HepG2 (cell line): ENCODE measurements at places on chromosomes 12 and 14.

GRCh38 chr12:92496790-92497189 lies 206.0 kb upstream of the PLEKHG7 start:
- no peaks in the 10 kb centered on the region for H3K27me3 ChIP-seq
- H3K4me3 ChIP-seq, result no peak overlapping the region
- H3K36me3 ChIP-seq, result no peaks in the 10 kb centered on the region
- H3K27ac ChIP-seq, result no peak overlapping the region
- H3K4me1 ChIP-seq, result peaks cover 1% of the 10 kb centered on the region

- peak overlapping the region; percentile 99 for H3K27ac ChIP-seq
- DNase-seq, result no peak
- peaks cover 23% of the 10 kb centered on the region for H3K4me1 ChIP-seq
These were observed 1.6 kb upstream of the ATP2B1 start for GRCh38 chr12:89709995-89710872.

GRCh38 chr12:57554453-57554852 lies 4.6 kb downstream of the KIF5A start:
- no peak overlapping the region for H3K4me3 ChIP-seq
- H3K36me3 ChIP-seq, result no peaks in the 10 kb centered on the region
- peaks cover 12% of the 10 kb centered on the region; the same call in 2 of the 3 replicates for H3K27me3 ChIP-seq
- no peak overlapping the region for H3K27ac ChIP-seq

- no peaks in the 10 kb centered on the region for H3K27me3 ChIP-seq
- H3K4me1 ChIP-seq, result no peaks in the 10 kb centered on the region
These were observed 17.8 kb downstream of the RASSF8 start for GRCh38 chr12:25976289-25976688.

DNA sequence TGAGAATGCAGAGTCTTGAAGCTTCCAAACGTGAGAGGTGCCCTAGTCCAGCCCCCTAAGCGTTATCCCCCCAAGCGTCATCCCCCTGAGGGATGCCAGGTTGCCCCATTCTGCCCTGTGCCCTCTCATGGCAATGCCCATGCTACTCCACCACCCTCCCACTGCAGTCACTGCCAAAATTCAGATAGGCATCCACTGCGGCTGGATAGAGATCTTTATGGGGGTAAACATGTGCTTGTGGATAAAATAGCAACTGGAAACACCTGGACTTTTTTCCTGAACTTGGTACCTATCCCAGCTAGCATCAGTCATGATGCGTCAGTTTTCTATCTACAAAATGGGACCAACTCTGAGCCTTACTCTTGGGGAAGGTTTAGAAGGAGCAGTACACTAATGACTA lies 92.7 kb upstream of the HOXC13 start:
- H3K4me1 ChIP-seq, result no peaks in the 10 kb centered on the region
- no peaks in the 10 kb centered on the region for H3K36me3 ChIP-seq
- no peak for DNase-seq
- H3K27me3 ChIP-seq, result peaks cover 48% of the 10 kb centered on the region
- no peak overlapping the region for H3K27ac ChIP-seq
- no peak overlapping the region for H3K4me3 ChIP-seq
